ENCODE measurements at places on chromosomes 11 and 22.
A peak's percentile ranks its signal among the peaks of the same experiment; 100 is the strongest.

DNA sequence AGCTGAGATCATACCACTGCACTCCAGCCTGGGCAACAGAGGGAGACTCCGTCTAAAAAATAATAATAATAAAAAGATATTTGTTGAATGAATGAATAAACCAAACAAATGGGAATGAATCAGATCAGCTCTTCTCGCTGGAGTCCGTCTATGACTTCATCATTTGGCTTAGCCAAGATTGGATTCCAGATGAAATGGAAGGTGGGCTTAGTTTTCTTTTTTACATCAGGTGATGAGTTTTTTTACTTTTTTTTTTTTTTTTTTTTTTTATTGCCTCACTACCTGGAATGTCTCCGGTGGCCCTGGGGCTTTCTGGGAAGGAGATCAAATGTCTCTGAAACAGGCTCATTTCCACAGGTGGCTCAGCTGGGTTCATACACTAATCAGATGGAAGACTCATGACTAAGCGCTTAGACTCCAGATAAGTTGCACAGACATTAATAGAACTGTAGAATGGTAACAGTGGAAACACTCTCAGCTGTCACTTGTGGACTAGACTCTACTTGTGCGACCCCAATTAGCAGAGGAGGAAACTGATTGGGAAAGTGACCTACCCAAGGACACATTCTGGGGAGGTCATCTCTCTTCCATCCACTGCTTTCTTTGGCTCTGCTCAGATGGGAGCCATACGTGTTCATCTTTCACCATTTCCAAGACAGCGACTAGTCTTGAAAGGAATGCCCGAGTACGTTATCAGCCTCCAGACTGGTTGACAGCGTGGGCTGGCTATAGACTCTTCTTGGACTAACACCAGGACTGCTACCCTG lies 20.5 kb upstream of the RBFOX2 start:
- no peak for DNase-seq

DNA sequence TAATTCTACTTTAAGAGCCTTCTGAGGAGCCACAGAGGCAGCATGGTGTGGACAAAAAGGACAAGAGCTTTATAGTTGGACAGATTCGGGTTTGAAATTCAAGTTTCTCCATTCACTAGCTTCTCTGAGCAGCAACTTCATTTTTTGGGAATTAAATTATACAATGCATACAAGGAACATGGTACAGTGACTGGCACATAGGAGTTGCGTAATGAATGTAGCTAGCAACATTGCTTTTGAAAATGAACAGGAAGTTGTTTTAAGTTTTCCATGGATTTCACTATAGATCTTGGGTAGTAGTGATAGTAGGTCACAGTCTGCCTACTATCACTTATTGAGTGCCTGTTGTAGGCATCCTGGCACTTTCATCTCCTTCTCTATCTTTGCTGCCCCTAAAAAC lies 41.0 kb upstream of the BMAL1 start:
- DNase-seq: no peak

- no peak for DNase-seq
Observed at GRCh38 chr11:93817426-93818348, 32.7 kb downstream of the VSTM5 start.

- DNase-seq: no peak
Observed at GRCh38 chr22:35620624-35621251, 3.6 kb upstream of the MB start.

DNA sequence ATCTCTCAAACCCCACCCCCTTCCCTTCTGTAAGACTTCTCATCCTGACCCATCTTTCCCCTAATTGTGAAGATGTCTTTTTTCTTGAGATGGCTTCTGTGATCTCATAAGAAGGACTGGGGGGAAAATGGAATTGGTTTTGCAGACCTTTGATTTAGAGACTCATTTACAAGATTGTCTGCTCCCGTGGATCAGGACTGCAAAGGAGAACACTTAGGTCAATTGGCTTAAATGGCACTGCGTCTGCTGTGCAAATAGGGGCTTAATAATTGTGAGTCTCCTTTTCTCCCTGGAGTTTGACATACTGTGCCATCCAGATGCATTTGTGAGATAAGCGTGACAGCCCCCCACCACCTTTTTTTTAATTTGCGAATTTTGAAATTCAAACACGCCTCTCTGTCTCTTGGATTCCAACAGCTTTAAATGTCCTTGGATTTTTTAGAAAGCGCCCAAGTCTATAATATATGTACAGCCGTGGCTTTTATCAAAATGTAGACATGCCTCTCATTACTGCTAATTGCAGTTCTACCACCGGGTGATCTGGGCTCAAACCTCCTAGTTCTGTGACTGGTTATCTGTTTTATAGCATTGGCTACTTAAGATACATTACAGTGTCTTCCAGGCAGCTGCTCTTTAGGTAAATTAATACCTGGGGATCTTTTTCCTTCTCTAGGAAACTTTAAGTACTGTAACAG lies 150.0 kb downstream of the DBX1 start:
- DNase-seq: no peak

DNA sequence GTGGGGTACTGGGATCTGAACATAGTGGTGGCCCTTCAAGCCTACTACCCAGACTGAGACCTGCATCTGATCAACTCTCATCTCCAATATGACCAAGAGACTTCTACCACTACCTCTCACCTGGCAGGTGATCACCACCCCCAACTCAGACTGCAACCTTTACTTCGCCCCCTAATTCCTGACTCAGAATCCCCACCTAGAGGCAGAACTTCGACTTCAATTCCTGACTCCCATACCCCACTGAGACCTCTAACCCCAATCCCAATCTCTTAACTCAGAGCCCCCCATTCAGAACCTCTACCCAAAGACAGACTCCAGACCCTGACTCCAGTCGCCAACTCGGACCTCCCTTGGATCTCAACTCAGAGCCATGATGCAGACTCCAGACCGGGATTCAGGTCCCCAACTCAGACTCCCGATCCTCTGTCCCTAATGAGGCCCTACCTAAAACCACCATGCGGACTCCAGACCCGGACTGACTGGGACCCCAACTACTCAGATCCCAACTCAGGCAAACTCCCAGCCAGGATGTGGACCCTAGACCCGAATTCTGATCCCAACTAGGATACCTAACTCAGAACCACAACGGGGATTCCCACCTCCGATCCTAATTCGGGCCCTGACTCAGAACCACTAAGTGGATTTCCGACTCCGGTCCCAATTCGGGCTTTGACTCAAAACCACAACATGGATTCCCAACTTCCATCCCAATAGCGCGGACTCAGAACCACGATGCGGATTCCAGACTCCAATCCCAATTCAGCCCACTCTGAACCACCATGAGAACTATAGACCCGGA lies 1.2 kb downstream of the KCNQ1OT1 start:
- no peak for DNase-seq

GRCh38 chr11:70505761-70506657 lies 107.7 kb downstream of the CTTN start:
- DNase-seq: no peak

DNA sequence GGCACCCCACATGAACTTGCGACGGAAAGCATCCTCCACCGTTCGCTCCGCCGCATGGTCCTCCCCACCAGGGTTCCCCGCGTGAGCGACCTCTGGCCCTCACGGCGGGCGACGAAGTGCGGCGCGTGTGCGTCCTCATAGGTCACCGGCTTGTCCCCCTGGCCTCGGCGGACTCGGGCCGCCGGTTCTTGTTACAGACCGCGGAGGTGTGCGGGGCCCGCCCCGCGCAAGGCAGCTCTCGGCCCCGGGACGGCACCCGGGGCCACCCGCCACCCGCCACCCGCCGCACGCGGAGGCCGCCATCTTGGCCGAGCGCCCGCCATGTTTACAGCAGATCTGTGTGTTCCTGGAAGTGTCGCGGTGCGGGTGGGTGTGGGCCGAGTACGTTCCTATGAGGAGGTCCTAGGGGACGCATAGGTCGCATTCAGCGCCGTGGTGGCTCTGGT lies 3.5 kb upstream of the IFITM2 start:
- DNase-seq: peak; percentile 65

DNA sequence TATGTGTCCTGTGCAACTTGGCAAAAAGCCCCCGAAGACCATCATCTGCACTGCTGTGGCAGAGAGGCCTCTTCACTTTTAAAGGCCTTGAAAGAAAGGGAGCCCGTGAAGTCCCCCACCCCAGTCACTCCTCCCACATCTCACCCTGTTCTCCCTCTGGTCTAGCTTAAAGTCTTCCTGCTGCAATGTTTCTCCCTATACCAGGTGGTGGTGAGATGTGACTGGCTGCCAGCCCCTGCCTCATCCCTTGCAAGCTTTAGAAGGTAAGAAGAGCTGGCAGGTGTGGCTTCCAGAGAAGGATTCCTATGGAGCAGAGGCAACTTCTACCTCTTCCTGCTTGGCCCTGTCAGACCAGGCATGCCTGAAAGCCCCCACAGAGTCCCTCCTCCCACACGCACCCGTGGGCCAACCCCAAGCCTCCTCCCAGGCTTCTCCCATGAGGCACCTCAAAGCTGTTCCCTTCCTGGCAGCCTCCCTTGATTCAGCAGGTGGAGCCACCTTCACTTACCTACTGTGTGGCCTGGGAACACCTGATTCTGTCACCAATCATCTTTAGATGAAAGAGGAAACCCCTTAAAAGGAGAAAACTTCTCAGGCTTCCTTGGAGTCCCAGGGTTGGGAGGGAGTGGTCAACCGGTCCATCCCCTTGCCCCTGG lies 4.0 kb upstream of the TRIM29 start:
- no peak for DNase-seq

- DNase-seq: no peak
Observed at GRCh38 chr11:79663017-79663416, 222.2 kb upstream of the TENM4 start.

DNA sequence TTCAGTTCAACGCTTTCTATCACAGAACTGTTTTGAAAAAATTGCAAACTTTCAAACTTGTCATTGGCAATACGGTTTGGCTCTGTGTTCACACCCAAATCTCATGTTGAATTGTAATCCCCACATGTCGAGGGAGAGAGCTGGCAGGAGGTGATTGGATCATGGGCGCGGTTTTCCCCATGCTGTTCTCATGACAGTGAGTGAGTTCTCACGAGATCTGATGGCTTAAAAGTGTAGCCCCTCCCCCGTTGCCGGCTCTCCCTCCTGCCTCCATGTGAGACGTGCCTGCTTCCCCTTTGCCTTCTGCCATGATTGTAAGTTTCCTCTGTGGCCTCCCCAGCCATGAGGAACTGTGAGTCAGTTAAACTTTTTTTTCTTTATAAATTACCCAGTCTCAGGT lies 1144.0 kb downstream of the BRD1 start:
- no peak for DNase-seq

DNA sequence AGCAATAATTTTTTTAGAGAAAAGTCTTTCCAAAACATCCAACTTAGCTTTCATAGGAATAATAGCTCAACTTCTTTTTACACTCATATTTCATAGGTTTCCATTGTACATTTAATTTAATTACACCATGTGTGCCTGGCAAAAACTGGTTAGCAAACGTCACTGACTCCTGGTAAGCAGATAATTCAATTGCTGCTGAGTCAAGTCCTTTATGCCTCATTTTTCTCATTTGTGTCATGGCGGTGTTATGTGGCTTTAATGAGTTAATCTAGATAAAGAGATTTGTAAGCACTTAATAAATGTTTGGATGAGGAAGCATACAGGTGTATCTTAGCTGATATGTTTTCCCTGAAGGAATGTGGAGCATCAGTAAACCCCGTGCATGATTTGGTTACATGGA lies 41.2 kb upstream of the PAK1 start:
- DNase-seq: no peak

DNA sequence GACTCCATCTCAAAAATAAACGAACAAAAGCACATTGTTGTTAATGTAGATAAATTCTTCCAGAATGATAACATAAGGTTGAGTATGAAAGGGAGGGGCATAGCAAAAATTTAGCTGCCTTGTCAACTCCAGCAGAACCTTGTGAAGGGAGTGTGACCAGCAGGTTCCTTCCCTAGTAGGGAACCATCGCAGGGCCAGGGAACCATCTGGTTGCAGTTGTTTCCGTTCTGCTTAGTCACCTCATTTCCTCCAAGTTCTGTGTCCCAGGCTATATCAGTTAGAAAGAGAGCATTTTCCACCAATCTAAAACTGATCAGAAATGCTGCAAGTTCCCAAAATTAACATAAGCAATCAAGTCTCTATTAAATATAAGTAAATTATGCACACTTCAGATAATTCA lies 126.7 kb upstream of the BLID start:
- DNase-seq: no peak

DNA sequence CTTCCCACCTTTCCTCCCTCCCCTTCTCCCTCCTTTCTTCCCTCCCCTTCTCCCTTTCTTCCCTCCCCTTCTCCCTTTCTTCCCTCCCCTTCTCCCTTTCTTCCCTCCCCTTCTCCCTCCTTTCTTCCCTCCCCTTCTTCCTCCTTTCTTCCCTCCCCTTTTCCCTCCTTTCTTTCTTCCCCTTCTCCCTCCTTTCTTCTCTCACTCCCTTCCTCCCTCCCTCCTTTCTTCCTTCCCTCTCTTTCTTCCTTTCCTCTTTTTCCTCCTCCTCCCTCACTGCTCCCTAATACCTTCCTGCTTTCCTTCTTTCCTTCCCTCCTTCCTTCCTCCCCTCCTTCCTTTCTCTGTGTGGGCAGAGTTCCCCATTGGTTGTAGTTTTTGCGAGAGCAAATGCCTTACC lies 76.1 kb downstream of the PGR start:
- no peak for DNase-seq

- DNase-seq: no peak
Observed at GRCh38 chr11:6094186-6094585, 13.3 kb upstream of the OR56B4 start.

DNA sequence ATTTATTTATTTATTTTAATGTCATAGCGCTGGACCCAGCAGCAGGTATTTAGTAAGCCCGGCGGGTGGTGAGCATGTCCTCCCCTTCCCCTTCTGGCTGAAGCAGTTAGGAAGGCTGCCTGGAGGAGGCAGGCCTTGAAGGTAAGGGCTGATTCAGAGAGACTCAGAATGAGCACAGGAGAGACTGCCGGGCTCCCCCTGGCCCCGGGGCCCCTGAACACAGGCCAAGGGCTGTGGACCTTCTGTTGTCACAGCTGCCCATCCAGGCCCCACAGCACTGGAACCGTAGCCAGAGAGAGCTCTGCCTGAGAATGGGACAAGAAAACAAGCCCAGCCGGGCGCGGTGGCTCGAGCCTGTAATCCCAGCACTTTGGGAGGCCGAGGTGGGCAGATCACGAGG lies 52.8 kb downstream of the KCNJ4 start:
- DNase-seq: no peak

- no peak for DNase-seq
Observed at GRCh38 chr11:10459029-10459970, 4.2 kb downstream of the AMPD3 start.
